ENCODE measurements at places on chromosomes 4 and X.
A peak's percentile ranks its signal among the peaks of the same experiment; 100 is the strongest.

DNA sequence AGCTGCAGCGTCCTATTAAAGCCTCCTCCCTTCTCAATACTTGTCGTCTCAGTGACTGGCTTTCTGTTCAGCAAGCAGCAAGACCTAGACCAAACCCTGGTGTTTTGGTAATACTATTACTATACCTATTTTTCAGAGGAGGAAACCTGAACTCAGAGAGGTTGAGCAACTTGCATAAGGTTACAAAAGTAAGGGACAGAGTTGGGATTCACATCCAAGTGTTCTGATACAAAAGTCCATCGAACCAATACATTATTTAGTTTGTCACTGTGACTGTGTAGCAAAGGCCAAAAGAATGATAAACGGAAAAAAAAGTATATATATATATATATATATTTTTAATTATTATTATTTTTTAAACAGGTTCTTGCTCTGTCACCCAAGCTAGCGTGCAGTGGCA is 29.9 kb upstream of the KLHL8 start:
- DNase-seq, result no peak

DNA sequence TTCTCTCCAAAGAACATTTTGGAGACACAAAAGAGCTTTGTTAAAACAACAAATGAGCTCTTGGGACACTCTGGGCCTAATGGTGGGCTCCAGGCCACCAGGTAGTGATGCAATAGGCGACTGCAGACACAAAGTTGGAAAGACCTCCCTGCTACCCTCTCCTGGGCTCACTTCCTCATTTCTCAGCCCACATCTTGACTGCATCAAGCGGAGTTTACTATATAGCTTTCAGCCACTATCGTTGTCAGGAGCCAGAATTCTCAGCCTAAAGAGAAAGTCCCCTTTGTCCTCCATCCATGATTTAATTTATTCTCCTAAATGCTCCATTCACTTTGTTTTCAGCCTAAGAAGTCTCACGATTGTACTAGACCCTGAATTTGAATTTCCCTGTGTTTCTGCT is 114.9 kb downstream of the EFHC2 start:
- no peak for DNase-seq

DNA sequence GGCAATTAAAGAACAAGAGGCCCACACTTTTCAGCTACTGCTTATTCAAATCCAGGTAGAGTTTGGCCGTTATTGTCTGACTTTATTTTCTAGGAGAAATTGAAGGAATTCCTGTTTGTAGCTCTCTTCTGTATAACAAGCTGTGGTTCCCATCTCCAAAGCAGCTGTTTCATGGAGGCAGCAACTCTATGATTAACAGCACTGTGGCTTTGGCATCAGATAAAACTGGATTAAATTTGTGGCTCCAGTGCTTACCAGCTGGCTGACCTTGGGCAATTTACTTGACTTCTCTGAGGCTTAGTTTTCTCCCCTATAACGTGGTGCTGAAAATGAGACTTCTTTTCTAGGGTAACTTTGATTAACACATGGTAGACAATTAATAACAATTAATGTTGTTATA is 28.1 kb downstream of the SLC30A9 start:
- no peak for DNase-seq

- no peak for DNase-seq
These were observed 20.0 kb downstream of the NDP start for GRCh38 chrX:43953218-43953617.

- DNase-seq, result no peak
These were observed 10.5 kb downstream of the PRKG2 start for GRCh38 chr4:81204571-81204970.

DNA sequence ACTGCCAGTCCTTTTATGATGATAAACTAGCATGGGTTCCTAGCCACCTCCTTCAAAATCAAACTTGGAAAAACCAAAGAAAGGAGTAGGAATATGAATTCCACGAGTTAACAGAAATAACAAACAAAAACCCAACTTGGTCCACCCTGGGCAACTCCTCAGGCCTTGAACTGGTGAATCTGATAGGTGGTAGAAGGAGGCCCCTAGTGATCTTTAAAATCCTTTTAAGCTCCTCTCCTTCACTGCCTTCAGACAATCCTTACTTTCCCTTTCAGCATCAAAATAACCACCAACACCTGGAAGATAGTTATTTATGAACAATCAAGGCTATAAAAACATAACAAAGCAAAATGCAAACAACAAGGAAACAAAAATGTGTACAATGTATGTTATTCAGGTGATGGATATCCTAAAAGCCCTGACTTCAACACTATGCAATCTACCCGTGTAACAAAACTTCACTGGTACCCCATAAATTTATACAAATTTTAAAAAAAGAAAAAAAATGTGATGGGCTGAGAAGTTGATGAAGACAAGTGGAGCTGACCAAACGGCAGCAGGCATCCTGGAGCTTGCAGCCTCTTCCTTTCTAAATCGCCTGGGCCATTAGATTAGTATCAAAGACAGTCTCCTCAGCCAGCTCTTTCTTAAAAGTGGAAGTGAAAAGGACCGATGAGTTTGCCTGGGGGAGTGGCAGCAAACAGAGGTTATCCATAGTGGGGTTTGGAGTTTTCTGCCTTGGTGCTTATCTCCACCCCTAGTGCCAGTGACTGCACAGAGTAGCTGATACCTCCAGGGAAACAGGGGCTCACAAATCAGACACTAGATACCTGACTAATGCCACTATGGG is 179.6 kb downstream of the TMA16 start:
- no peak for DNase-seq

GRCh38 chr4:169899295-169899694 is 126.9 kb downstream of the MFAP3L start:
- no peak for DNase-seq

DNA sequence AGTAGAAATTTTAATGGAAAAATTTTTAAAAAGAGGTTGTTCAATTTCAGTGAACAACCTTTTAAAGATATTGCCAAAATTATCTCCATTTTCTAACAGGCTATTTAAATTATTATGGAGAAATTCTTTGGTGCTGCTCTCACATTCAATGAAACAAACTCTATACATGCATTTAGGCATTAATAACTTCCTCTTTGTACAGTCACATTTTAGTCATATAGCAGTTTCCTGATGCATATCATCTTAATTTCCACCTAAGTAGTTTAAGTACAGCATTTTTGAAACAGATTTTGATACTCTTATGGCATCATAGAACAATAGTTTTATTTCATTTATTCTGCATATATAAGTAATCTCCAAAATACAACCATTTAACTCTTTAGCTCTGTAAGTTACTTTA is 500.1 kb downstream of the STPG2 start:
- no peak for DNase-seq

GRCh38 chr4:89719536-89720090 is 117.3 kb downstream of the SNCA start:
- no peak for DNase-seq

DNA sequence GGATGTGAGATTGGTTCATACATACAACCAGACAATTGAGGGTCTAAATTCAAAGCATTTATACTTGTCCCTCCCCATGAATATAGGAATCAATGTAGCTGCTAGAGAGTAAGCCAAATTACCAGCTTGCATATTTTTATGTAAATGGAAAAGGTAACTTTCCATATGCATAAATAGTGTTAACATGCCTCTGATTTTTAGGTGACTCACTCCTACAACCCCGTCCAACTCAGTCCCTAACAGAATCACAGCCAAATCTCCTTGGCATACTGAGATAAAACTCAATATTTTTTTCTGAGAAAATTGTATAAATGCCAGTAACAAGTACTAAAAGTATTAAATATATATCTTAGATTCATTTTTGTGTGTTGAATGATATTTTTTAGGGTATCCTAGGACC is 67.2 kb downstream of the INPP4B start:
- no peak for DNase-seq

DNA sequence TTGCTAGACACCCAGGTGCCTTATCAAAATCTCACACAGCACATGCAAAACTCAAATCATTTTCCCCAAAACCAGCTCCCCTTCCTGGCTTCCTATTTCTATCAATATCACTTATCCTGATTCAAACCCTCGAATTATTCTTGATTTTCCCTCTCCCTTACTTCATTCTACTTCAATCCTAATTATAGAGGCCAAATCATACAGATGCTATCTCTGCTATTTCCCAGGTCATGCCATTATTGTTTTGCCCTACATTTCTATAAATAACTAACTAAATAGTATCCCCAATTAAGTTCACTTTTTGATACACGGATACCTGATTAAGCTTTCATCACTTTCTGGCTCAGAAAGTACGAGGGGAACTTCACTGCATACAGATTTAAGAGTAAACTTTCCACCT is 62.4 kb downstream of the FBXL5 start:
- DNase-seq, result no peak

GRCh38 chr4:182741054-182741453 is 176.1 kb downstream of the DCTD start:
- no peak for DNase-seq

GRCh38 chr4:112510291-112511092 is 5.5 kb downstream of the NEUROG2 start:
- peak; percentile 42 for DNase-seq

- no peak for DNase-seq
These were observed 340.6 kb downstream of the SPRY1 start for GRCh38 chr4:123737156-123737555.

GRCh38 chr4:161342881-161343568 is 820.8 kb downstream of the FSTL5 start:
- DNase-seq, result no peak

DNA sequence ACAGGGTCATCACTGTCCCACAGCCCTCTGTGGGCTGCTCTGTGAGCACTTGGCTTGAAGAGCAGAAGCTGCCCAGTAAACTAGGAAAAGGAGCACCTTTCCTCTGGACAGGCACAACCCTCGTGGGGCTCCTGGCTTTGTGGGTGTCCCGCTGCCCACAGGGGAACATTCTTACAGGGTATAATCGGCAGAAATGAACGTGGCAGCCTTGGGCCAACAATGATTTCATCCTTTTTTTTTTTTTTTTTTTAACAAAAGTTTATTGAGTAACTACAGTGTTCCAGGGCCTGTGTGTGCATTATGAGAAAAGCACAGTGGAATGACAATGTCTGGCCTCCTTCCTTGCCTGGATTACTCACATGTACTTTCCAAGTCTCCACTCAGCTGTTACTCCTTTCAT is 197.2 kb downstream of the PDGFC start:
- no peak for DNase-seq

GRCh38 chrX:150704030-150704613 is 10.9 kb downstream of the MTMR1 start:
- no peak for DNase-seq

GRCh38 chrX:68018248-68019203 is 414.8 kb downstream of the OPHN1 start:
- DNase-seq, result no peak

GRCh38 chr4:137194670-137195069 is 337.6 kb downstream of the PCDH18 start:
- DNase-seq, result no peak

DNA sequence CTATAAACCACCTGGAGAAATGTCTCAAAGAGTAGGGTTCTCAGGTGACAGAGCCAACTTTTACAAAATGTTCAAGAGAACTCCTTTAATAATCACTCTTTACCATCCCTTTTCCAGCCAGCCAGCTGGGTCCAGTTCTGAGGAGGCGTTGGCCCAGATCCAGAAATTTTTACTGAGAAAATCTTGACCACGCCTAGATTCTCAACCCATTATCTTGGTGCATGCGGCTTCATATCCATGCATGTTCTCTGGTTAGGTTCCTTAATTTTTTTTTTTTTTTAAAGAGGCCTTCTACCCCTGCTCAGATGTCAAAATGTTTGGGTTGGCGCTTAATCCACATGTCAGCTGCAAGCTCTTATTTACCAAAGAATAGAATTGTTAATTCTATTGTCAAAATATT is 12.0 kb upstream of the MAP7D2 start:
- DNase-seq, result no peak

- peak; percentile 86 for DNase-seq
These were observed 46.0 kb upstream of the TMPRSS11F start for GRCh38 chr4:68175562-68176155.

- no peak for DNase-seq
These were observed 113.0 kb upstream of the LNX1 start for GRCh38 chr4:53704329-53704728.

- DNase-seq, result no peak
These were observed 132.1 kb upstream of the SLC4A4 start for GRCh38 chr4:71206763-71207162.

- DNase-seq, result peak; percentile 15
These were observed 1.8 kb upstream of the KDM6A start for GRCh38 chrX:44871114-44871645.

DNA sequence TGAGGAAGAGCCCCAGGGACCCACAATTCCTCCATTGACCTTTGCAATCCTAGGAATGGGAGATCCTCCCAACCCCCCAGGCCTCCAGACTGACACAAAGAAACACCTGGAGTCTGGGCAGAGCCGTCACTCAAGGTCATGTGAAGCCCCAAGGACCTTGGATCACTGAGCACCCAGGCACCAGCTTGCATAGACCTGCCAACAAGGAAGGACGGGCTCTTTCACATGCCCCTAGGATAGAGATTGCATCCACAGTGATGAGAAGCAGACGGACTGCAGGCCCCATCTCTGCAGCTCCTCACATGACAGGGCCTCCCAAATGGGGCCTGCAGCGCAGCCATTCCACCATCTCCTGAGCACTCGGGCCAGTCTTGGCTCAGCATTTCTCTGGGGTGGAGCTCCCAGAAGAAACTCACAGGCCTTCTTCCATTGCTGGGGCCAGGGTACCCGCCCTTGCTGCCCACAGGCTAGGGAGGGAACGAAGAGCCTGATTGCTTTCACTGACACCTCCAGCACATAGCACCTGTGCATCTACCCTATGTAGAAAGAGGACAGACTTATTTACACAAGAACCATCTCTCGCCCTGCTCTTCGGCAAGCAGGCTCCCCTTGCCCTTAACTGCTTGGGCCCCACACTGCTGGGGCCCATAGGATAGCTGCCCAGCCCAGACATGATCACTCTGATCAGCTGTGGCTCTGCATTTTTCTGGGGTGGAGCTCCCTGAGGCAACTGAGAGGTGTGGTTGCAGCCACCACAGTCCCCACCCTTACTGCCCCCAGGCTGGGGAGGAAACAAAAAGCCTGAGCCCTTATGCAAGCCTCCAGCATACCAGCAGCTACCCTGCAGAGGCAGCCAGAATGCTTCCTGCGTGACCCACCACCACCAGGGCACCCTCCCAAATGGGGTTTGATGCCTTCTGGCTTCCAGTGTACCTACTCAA is 185.7 kb upstream of the ZCCHC13 start:
- DNase-seq, result no peak

DNA sequence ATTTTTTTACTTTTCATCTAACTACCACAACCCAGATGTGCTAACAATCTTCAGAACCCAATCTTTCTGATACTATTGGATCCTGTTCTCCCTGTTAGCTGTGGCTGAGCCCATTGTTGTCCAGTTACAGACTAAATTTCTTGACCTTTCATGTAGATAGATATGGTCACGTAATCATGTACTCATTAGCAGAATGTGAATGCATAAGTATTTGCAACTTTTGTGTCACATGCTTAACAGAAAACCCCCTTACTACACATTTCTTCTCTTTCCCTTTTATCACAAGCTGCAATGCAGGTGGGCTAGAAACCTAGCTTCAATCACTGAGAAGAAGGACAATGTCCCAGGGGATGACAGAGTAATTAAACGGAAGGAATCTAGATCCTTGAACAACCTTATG is 13.1 kb upstream of the FAM13A start:
- DNase-seq, result no peak

Data from kidney (tissue), 22 donors.